ENCODE measurements at places on chromosomes 2 and 18.
A peak's percentile ranks its signal among the peaks of the same experiment; 100 is the strongest.

DNA sequence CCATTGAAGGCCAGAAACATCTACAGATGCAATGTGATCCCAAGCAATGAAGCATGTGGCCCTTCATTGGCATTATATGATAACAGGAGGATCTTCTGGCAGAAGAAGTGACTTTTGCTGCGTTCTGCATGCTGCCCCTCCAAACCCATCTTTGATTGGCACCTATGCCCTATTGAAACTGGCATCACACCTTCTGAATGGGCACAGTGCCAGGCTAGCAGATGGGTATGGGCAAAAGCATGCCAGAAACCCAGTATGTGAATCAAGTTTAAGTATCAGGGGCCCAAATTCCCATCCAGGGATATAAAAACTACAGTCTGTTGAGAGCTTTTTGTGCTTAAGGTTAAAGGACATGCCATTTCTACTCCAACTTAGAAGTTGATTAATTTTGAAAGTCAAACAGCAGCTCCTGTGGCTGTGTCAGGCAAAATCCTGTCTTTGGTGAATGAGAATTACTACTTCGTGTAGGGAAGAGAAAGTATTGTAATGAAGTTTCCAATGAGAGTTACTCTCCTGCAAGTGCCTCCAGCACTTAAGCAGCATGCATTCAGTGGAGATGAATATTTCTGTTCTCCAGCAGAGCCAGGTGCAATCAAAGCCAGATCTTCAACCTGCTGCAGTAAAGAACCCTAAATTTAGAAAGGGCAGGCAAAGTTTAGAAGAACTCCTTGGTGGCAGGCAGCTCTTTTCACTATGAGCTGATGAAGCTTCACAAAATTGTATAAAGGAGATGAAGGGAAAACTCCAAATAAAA lies 8.6 kb downstream of the VRK2 start:
- DNase-seq, result no peak

DNA sequence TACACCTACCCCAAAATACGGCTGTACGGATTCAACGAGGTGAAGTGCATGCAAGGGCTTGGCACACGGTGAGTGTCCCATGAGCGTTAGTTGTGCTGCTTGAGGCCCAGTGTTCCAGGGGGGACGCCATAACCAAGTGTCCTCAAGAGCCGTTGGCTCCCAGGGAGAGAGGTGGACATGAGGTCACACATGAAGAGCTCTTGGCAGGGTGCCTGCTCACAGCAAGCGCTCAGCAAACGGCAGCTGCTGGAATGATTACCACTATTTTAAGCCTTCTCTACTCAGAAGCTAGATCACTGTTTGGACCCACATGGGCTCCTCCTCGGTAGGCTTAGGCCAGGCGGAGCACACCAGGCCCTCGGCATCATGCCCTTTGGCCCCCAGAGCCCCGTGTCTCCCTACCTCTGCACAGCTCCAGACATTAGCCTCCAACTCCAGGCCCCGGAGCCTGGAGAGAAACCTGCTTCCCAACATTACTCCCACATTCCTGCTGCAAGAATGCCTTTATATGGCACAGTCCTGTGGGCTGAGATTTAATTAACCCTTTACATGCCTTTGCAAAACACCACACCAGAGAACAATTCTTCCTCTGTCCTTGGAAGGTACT lies 68.4 kb upstream of the PPP1CB start:
- peak; percentile 60 for DNase-seq

- no peak for DNase-seq
These were observed 127.8 kb downstream of the TRIB2 start for GRCh38 chr2:12844511-12844910.

DNA sequence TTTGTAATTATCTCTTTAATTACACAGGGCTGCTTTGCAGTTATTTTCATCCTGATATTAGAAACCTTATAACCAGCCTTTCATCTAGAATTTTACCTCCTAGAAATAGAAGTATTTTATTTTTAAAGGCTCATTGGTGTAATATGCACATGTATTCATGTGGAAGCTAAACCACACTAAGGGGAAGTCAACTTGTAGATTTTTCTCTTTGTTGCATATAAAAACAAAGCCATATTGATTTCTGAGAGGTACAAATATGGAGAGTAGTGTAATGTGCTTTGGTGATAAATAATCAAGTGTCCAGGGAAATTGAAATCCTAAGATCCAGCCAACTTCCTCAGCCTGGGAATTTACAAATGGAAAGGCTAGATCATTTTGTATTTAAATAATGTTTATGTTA lies 301.2 kb downstream of the LRATD1 start:
- DNase-seq, result no peak

DNA sequence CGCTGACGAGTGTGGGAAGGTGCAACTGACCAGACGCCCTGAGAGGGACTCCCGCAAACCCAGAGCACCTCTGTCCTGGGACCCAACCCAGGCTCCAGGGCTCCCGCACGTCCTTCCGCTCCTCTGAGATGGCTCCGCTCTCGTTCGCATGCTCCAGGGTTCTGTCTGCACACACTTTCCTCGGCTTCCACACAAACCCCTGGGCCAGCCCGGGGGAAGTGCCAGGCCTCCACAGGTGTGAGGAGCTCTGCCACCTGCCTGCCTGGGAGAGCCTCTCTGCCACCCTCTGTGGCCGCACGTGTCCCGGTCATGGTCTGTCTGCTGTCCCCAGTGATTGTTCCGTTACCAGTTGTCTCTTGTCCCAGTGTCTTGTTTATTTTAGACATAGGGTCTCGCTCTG lies 222.9 kb downstream of the HDAC4 start:
- no peak for DNase-seq

DNA sequence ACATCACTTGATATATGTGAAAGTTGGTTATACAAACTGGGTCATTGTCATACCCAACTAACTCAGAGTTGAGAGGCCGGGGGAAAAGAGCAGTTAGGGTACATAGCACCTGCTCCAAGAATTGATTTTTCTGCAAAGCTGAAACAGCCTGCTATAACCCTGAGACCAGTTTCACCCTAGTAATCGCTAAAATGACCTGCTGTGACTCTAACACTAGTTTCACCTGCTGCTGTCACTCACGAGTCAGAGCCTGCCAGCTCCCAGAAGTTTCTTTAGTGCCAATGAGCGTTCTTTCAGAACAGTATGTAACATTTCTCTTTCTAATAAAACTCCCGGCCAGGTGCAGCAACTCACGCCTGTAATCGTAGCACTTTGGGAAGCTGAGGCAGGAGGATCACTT lies 28.0 kb downstream of the SRSF7 start:
- DNase-seq, result no peak

Data from ureter (tissue), 1 donor.